Hepatocyte (in vitro differentiated cells): ENCODE measurements at places on chromosomes 1 and 21. TPM values are rescaled to one million over a fixed set of nuclear protein-coding genes. Genes with fewer than 3 reads are reported as not detected.

The KRTAP12-2 gene
- total RNA-seq: not detected in 2 replicates

GRCh38 chr1:2948751-2949680, 72.3 kb upstream of the ACTRT2 start:
- no peak overlapping the region for H3K27ac ChIP-seq
- no peaks in the 10 kb centered on the region for H3K36me3 ChIP-seq
- no peak overlapping the region for H3K4me3 ChIP-seq
- H3K27me3 ChIP-seq: no peaks in the 10 kb centered on the region
- no peak for DNase-seq

The HENMT1 gene
- total RNA-seq: 4.4 and 4.7 TPM in 2 replicates

The C1orf52 gene
- total RNA-seq: 27.2 and 30.1 TPM in 2 replicates

The GATAD2B gene
- total RNA-seq: 7.4 and 11.7 TPM in 2 replicates

The NME7 gene
- total RNA-seq: 13.7 and 25.4 TPM in 2 replicates

GRCh38 chr1:168361252-168361651, 80.6 kb downstream of the TBX19 start:
- peak overlapping the region; percentile 43 for H3K27ac ChIP-seq
- no peaks in the 10 kb centered on the region for H3K27me3 ChIP-seq
- DNase-seq: no peak

DNA sequence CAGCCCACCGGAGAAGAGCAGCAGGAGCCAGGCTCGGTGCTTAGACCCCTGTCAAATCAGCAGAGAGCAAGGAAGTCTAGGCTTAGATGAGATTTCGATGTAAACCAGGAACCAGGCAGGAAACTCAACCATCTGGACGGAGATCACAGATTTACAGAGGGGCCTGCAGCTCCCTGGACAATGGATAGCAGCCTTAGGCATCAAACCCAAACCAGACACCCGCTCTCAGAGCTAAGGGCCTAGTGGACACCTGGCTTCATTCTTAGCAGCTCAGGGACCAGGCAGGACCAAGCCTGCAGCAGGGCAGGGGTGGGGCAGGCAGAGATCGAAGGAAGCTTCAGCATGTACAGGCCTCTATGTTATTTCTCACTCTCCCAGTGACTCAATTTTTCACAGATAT, 127.8 kb upstream of the FMN2 start:
- no peaks in the 10 kb centered on the region for H3K36me3 ChIP-seq
- no peak overlapping the region for H3K27ac ChIP-seq
- H3K27me3 ChIP-seq: no peaks in the 10 kb centered on the region
- no peak for DNase-seq

- no peak overlapping the region for H3K27ac ChIP-seq
- H3K4me3 ChIP-seq: no peak overlapping the region
- H3K4me1 ChIP-seq: no peaks in the 10 kb centered on the region
- no peaks in the 10 kb centered on the region for H3K36me3 ChIP-seq
- no peak for DNase-seq
Observed at GRCh38 chr1:50720457-50721053, 239.5 kb downstream of the FAF1 start.

- H3K4me1 ChIP-seq: peaks cover 6% of the 10 kb centered on the region
- no peaks in the 10 kb centered on the region for H3K36me3 ChIP-seq
- peaks cover 35% of the 10 kb centered on the region for H3K27me3 ChIP-seq
- no peak for DNase-seq
- H3K27ac ChIP-seq: no peak overlapping the region
- no peak overlapping the region for H3K4me3 ChIP-seq
Observed at GRCh38 chr1:44505210-44505993, 100.3 kb downstream of the RNF220 start.

DNA sequence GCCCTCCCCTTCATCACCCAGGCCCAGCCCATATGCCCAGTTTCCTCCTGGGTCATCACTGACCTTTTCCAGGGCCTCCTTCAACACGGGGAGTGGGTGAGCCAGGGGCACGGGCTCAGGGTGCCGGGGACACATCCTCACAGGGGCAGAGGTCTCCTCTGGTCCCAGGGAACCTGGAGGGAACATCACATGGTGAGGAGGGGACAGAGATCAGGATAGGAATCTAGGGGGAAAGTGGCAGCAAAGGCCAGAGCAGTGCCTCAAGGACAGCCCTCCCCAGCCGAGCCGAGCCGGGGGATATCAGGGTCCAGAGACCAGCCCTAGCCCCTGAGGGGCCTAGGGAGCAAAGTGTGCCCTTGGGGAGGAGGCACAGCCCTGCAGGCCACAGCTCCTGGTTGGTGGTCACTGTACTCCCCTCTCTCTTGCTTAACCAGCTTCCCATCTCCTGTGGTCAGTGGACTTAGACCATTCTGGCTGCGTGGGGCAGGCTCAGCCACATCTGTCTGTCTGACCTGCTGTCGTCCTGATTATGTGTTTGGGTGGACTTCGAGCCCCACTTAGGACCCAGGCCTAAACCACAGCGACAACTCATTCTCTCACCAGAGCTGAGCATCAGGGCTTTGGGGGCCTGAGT, 9.5 kb downstream of the LACTBL1 start:
- no peak for DNase-seq
- H3K36me3 ChIP-seq: no peaks in the 10 kb centered on the region
- no peak overlapping the region for H3K27ac ChIP-seq
- H3K4me3 ChIP-seq: no peak overlapping the region
- H3K4me1 ChIP-seq: no peaks in the 10 kb centered on the region
- no peaks in the 10 kb centered on the region for H3K27me3 ChIP-seq

- no peak for DNase-seq
- H3K36me3 ChIP-seq: no peaks in the 10 kb centered on the region
- no peaks in the 10 kb centered on the region for H3K4me1 ChIP-seq
- no peak overlapping the region for H3K27ac ChIP-seq
- no peaks in the 10 kb centered on the region for H3K27me3 ChIP-seq
Observed at GRCh38 chr1:71298633-71299032, 217.8 kb upstream of the ZRANB2 start.

The MAN1C1 gene
- total RNA-seq: 19.9 and 20.6 TPM in 2 replicates

The LRIF1 gene
- 12.8 and 17.5 TPM in 2 replicates for total RNA-seq

The THEMIS2 gene
- 0.24 and 1.2 TPM in 2 replicates for total RNA-seq

The CD5L gene
- not detected in 2 replicates for total RNA-seq

DNA sequence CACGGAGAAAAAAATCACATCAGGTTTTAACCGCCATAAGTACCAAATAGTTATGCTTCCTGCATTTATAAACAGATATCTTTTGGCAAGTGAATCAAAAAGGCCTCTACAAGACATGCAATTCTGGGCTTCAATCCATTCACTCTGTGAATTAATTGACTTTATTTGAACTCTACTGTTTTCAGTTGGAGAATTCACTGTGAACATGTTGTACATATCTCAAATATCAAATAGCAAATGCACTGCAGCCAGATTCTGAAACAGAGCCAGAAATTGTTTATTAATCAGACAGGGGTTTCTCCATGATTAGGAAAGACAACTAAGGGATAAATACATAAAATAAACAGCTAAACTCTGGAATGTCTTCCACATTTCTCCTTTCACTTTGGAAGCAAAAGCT, 445.4 kb upstream of the NFIA start:
- H3K4me1 ChIP-seq: no peaks in the 10 kb centered on the region
- H3K36me3 ChIP-seq: no peaks in the 10 kb centered on the region
- no peak for DNase-seq
- no peak overlapping the region for H3K27ac ChIP-seq

DNA sequence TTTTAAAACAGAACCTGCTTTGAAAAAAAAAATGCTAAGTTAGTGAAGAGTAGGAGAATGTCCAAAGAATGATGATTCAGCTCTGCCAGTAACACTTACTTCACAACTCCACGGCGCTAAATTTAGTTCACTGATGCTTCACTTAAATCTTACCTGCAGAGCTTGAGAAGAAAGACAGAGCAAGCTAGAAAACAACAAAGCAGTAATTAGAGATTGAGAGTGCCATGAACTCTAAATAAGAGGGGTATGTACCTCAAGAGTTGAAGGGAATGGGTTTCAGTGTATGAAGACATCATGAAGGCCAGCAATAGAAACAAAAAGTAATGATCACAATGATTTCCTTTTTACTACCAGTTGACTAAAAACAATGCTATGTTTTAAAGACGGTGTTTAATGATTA, 32.8 kb downstream of the EPRS1 start:
- no peak overlapping the region for H3K4me3 ChIP-seq
- H3K27me3 ChIP-seq: no peaks in the 10 kb centered on the region
- no peaks in the 10 kb centered on the region for H3K36me3 ChIP-seq
- H3K4me1 ChIP-seq: no peaks in the 10 kb centered on the region
- no peak overlapping the region for H3K27ac ChIP-seq
- DNase-seq: no peak

DNA sequence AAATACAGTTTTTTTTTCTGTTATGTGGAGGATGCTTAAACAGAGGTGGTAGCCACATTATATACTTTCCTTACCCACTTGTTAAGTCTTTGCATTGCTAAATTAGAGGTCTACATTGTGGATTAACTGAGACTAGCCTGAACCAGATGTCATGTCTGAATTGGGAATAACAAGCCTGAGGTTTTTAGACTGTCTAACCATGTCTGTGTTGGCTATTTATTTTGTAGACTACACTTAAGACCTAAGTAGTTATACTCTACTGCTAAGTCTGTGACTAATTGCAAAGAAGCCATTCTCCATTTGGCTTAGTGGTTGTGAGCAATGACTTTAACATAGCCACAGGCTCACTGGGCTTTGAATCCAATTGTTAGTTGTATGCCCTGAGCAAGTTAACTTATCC, 45.4 kb downstream of the CDC14A start:
- no peak for DNase-seq
- no peak overlapping the region for H3K27ac ChIP-seq
- no peaks in the 10 kb centered on the region for H3K4me1 ChIP-seq
- H3K36me3 ChIP-seq: no peaks in the 10 kb centered on the region
- H3K4me3 ChIP-seq: no peak overlapping the region

DNA sequence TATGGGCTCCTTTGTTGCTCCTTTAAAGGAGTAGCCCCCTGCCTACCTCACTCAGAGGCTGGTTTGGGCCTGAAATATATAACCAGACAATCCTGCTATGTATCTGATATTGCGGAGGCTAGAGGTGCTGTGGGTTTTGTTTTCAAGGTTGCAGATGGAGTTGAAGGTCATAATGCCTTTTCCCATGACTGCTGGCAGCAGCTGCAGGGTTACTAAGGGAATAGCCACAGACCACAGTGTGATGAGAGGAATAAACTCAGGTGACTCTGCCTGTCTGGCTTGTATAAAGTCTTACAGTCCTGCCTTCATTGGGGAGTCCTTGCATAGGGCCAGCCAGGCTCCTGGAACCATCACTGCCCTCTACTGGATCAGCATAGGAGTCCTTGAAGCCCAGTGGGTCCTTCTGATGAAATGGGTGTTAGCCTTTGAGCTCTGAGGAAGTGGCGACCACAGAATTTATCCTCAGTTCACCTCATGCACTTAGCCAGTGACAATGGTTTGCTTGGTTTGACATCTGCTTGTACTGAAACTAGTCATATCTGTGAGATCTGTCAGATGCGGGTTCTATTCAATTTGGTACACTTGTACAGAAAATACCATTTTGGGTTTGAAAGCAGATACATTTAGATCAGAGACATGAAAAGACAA, 174.4 kb upstream of the HMCN1 start:
- no peaks in the 10 kb centered on the region for H3K36me3 ChIP-seq
- DNase-seq: peak; percentile 66
- no peak overlapping the region for H3K27ac ChIP-seq
- H3K4me3 ChIP-seq: no peak overlapping the region
- no peaks in the 10 kb centered on the region for H3K27me3 ChIP-seq

GRCh38 chr1:29306471-29307140, 70.3 kb downstream of the PTPRU start:
- no peaks in the 10 kb centered on the region for H3K27me3 ChIP-seq
- H3K4me3 ChIP-seq: no peak overlapping the region
- H3K4me1 ChIP-seq: no peaks in the 10 kb centered on the region
- DNase-seq: no peak

The SYDE2 gene
- total RNA-seq: 12.8 and 14.9 TPM in 2 replicates

DNA sequence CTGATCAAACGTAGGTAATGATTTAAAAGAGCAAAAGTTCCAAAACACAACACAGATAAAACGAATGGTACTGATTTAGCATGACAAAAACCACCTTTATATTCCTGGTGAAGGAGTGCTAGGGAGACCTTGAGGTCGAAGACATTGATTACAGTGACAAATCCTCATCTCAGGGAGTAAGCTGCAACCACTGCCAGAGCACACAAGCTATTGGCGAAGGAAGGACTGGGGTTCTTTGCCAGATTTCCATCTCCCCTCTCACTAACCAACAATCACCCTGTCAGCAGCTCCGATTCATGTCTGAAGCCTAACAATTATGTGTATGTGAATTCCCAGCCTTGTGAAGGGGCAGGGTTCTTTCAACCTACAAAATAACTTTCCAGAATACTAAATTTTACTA, 40.2 kb upstream of the DMRTB1 start:
- H3K4me1 ChIP-seq: no peaks in the 10 kb centered on the region
- peaks cover 16% of the 10 kb centered on the region for H3K27me3 ChIP-seq
- H3K4me3 ChIP-seq: no peak overlapping the region
- no peaks in the 10 kb centered on the region for H3K36me3 ChIP-seq
- no peak for DNase-seq

DNA sequence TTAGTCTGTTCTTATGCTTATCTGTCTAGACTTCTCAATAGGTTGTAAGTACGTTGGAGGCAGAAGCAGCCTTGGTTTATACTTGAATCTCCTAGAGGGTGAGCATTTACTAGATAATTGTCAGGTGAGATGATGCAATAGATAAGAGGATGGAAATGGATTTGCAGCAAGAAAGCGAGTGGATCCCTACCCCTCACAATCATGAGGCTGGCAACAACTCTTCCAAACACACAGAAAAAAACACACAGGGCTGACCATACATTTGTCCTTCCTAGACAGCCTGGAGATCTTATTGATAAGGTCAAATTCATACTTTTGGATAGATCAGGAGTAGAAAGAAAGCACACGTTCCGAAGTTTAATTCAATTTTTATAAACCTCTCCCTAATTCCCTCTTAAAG, 481.4 kb upstream of the CAMK1G start:
- no peak overlapping the region for H3K27ac ChIP-seq
- DNase-seq: no peak
- no peaks in the 10 kb centered on the region for H3K4me1 ChIP-seq
- H3K27me3 ChIP-seq: no peaks in the 10 kb centered on the region

DNA sequence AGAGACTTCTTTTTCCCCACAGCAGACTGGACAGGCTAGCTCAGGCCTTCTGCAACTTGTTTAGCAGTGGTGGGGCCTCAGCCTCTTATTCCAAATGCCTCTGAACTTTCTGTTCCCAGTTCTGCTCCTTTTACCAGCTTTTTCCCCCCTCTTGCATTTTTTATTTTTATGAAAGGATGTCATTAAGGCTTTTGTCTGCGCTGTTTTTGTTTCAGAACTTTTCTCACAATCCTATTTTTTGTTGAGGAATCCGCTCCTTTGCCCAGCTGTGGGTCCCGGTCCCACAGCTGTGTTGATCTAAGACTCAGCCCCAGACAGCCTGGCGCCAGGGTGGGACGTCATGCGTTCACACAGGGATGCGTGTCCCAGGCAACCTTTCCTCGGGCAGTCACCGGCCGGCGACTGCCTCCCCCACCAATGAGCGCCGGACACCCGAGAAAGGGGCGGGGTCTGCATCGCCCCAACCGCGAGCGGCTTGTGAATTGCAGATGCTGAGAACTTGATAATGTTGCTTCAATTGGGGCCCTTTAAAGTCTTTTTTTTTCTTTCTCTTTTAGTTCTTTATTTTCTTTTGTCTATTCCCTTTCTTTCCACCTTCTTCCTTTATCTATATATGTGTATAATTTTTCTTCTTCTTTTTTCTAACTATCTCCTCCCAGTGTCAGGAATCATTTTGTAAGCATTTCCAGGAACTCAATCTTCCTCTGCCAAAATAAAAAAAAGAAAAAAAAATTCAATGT, 3.0 kb upstream of the ID3 start:
- peak; percentile 99 for DNase-seq
- H3K27ac ChIP-seq: peak overlapping the region; percentile 97
- H3K36me3 ChIP-seq: no peaks in the 10 kb centered on the region
- peaks cover 44% of the 10 kb centered on the region for H3K4me1 ChIP-seq
- no peak overlapping the region for H3K4me3 ChIP-seq

The S100A12 gene
- total RNA-seq: not detected in 2 replicates

The MX1 gene
- 25.6 and 26.6 TPM in 2 replicates for total RNA-seq

The CFHR1 gene
- 51.1 and 58.2 TPM in 2 replicates for total RNA-seq
